Activated T-helper 2 cell treated with anti-CD3 and anti-CD28 coated beads, Interferon-gamma antibody, Interleukin-2, Interleukin-4, amounts not matched to agents 10 μg/mL and 5 μg/mL and 100 μg/mL, durations not matched to agents 14 hours and 24 hours and 36 hours (primary cell): ENCODE measurements at places on chromosomes 16 and 17.

GRCh38 chr17:68840073-68840472, 115.1 kb downstream of the ABCA8 start:
- no peak for DNase-seq

- no peak for DNase-seq
These were observed 2.0 kb upstream of the CANT1 start for GRCh38 chr17:79011451-79012147.

- DNase-seq = no peak
These were observed 3.1 kb downstream of the HAGHL start for GRCh38 chr16:729768-730665.

DNA sequence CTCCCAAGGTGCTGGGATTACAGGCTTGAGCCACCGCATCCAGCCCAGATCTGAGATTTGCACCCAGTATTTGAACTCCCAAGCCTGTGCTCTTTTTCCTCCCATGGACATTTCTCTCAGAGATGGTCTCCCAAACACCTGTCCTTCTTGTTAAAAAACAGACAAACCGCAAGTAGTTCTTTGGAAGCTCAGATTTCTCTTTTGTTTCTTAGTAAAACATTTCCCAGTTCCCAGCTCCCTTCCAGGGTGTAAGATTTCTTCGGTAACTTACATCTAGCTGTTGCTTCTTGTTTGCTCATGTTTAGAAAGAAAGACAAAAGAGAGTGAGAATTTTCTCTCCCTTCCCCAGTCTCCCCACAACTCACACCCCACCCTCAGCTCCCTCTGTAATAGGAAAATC, 36.2 kb downstream of the IL4R start:
- no peak for DNase-seq

- DNase-seq = no peak
These were observed 32.7 kb downstream of the CMC2 start for GRCh38 chr16:80973991-80974390.

- DNase-seq = no peak
These were observed 4.8 kb downstream of the CPPED1 start for GRCh38 chr16:12798846-12799245.

DNA sequence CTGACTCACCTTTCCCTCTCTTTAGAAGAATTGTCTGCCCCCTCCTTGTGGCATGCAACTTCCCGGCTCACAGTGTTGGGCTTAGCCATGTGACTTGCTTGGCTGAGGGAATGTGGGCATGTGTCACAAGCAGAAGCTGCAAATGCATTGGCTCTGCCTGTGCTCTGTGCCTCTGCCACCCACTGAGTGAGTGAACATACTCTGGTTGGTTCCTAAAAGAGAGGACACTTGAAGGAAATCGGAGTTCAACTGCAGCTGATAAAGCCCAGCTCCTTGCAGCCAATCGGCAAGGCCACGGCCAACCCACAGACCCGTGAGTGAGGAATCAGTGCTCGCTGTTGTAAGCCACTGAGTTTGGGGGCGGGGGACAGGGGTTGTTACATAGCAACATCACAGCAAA, 10.9 kb upstream of the GINS2 start:
- no peak for DNase-seq

- no peak for DNase-seq
These were observed 57.6 kb upstream of the MED9 start for GRCh38 chr17:17419166-17419565.

- DNase-seq = no peak
These were observed 3.8 kb upstream of the DCXR start for GRCh38 chr17:82041144-82041814.

- no peak for DNase-seq
These were observed 617 bp downstream of the ARMC7 start for GRCh38 chr17:75110234-75110937.

- no peak for DNase-seq
These were observed 1.0 kb upstream of the MPDU1 start for GRCh38 chr17:7582396-7583252.

GRCh38 chr17:5485270-5486205, at the start of gene DERL2:
DERL2 (minus strand) TSS chr17:5486178; CDS start chr17:5486161, 17 bp downstream.
- no peak for DNase-seq

- no peak for DNase-seq
These were observed 69.9 kb downstream of the ABR start for GRCh38 chr17:1109606-1110540.

DNA sequence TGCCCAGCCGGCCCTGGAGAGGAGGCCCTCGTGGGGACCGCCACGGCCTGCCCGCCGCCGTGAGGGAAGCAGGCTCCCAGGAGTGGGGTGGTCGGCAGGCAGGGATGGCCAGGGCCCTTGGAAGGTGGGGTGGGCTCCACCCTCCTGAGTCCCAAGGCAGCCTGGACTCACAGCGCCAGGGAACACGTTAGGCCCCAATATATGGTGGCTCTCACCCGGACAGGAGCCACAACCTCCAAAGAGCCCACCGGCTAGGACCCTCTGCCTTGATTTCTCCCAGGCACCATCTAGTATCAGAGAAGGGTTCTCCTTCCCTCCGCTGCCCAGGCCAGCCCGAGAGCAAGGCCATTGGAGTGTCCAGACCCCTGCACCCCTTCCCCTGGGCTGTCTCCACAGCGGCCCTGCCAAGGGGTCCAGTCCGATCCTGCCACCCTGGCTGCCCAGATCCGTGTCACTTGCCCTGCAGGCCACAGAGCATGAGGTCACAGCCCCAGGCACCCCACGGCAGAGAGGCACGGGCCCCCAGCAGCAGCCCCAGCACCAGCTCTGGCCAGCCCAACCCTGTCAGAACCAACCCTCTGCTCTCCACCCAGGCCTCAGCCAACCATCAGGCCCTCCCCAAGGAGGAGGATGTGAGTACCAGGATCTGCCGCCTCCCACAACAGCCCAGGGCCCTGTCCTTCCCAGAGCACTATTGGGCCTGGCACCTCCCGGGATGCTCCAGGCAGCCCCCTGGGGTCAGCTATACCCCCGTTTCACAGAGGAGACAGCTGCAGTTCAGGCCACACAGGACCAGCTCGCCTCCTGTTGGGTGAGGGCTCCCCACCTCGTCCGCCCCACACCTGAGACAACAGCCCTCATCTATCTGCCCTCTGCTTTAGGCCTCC, 1.1 kb upstream of the AXIN1 start:
- DNase-seq = no peak

DNA sequence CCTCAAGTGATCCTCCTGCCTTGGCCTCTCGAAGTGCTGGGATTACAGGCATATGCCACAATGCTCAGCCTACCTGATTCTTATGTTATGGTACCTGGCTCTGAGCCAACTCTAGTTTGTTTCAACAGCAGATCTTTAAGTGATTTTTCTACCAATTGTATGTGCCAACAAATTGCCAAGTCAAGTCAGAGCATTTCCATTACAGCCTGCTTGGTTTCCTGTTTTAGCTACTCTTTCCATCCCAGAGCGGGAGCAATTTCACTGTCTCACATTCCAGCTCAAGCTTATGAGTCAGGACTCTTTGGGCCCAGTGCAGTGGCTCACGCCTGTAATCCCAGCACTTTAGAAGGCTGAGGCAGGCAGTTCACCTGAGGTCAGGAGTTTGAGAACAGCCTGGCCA, 30.8 kb upstream of the RBBP6 start:
- DNase-seq = no peak

GRCh38 chr17:74512624-74513091, 18.6 kb downstream of the CD300LB start:
- DNase-seq = no peak

DNA sequence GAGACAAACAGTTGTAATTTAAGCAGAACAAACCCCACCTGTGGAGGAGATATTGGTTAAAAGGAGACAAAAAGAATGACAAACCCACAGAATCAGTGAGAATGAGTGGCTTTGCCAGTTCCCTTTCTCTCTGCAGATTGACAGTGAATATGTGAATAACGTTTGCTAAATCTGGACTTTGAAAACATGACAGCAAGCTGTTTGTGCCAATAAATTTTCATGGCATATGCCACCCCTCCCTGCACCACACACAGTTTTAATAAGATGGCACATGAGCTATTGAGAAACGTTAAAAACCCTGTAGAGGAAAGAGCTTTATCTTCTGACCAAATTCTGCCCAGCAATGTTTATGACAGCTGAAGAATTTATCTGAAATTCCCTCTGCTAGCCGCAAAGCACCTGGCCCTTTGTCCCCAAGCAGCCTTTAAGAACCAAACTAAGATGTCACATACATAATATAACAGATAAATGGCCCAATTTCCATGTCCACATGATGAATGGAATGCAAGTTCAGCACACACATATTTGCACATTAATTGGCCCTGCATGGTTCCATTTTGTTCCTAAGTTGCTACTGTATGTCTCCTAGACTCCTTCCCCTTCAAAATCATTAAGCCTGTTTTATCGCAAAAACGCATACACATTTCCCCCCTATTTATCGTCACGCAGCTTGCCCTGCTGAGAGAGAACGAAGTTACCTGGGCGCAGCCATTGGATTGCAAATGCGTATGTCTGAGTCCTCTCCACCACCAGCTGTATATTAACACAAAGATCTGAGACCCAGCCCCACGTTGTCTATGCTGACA, 773.5 kb upstream of the EEF2KMT start:
- DNase-seq = no peak

- DNase-seq = no peak
These were observed 4.5 kb downstream of the RMI2 start for GRCh38 chr16:11349599-11350276.

DNA sequence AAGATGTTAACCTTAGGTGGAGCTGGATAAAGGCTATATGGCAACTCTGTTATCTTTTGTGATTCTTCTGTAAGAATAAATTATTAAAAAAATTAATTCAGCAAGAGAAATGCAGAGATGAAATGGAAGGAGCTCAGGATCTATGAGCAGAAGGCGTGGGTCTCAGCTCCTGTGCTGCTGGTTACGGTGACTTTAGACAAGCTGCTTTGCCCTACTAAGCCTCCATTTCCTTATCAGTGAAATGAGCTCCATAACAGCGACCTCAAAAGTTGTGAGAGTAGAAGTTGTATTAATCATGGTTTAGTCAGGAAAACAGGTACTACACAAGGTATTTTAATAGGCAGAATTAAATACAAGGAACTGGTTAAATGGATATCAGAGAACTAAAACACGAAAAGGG, 48.2 kb upstream of the FOXJ1 start:
- DNase-seq = no peak

GRCh38 chr16:46974352-46974751, 878 bp upstream of the DNAJA2 start:
- peak; percentile 16 for DNase-seq

DNA sequence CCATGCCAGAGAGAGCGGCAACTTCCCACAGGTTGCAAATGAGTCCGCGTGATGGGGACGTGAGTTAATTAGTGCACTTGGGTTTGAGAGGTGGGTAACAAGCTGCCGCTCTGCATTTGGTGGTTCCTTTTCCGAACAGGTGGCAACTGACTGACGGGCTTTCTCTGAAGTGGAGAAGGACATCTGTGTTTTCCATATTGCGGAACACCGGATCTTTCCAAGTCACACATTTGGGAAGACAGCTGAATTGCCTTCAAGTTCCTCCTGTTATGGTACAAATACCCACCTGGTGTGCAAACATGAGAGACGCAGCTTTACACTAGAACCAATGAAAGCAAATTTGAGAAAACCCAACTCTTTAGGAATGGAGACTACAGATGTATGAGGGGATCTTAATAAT, 451.3 kb upstream of the ZFHX3 start:
- no peak for DNase-seq

DNA sequence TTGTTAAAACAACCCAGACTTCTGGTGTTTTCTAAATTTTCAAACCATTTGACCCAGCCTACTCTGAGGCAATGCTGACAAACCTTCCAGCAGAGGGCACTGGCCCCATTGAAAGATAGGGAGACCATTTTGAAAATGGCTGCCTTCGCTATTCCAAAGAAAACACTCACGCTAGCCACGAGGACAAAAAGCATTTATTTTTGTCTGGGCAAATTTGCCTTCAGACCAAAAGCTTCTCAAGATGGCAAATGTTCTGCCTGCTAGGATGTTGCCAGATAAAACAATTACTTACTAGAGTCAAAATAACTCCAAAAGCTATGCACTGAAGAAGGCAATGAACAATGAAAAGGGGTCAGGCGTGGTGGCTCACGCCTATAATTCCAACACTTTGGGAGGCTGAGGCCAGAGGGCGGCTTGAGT, 296.7 kb upstream of the IRX5 start:
- no peak for DNase-seq

GRCh38 chr17:13952009-13952750, 117.1 kb upstream of the COX10 start:
- no peak for DNase-seq

- no peak for DNase-seq
These were observed 282.9 kb downstream of the BCAS3 start for GRCh38 chr17:60960398-60961065.

- DNase-seq = no peak
These were observed 25.2 kb upstream of the AMZ2 start for GRCh38 chr17:68222606-68223005.

DNA sequence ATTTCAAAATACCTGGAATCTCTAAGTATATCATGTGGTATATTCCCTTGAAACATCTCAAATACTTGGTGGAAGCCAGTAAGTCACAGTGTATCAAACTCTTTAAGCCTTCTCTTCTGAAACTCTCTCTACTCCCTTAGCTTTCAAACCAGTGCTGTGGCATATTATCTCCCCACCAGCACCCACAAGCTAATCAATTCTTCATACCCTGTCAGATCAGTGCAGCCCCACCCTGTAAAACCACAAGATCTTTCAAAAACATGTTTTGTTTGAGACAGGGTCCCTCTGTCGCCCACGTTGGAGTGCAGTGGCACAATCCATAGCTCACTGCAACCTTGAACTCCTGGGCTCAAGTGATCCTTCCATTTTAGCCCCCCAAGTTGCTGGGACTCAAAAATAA, 91.6 kb upstream of the C17orf78 start:
- no peak for DNase-seq

GRCh38 chr17:78366109-78366848, 6.4 kb upstream of the SOCS3 start:
- DNase-seq = no peak

GRCh38 chr17:74325743-74326379, at the start of gene KIF19:
KIF19 (plus strand) TSS chr17:74326226; CDS start chr17:74326350, 124 bp downstream.
- DNase-seq = peak; percentile 51

GRCh38 chr16:17166095-17166494, 304.7 kb downstream of the XYLT1 start:
- no peak for DNase-seq

DNA sequence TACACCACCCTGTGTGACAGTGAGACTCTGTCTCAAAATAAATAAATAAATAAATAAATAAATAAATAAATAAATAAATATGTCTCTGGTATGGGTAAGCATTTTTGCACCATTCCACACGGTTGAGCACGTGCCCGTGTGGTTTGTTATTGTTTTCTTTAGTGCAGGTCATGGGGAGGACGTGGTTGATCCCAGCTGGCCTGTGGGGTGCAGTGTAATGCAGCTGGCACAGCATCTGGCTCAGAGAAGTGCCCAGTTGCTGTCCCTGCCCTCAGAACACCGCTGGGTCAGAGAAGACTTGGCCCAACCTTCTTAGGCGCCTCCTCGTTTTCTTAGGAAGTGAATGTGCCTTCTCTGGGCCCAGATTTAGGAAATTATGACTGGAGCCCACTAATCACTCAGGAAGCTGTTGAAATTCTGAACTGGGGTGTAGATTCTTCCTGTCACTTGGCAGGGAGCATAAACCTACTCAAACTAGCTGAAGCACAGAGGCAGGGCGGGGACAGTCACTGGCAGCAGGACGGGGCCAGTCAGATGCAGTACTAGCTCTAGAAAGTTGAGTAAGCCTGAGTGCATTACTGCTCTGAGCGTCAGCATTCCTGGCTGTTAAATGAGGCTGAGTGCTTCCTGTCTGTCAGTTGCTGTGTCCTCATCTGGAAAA, 85.9 kb downstream of the SNX29 start:
- no peak for DNase-seq

- DNase-seq = no peak
These were observed 31.6 kb downstream of the TEKT5 start for GRCh38 chr16:10663146-10663545.
